Lower lobe of right lung (tissue), 2 donors: ENCODE measurements at places on chromosomes 7 and 10. TPM values are rescaled to one million over a fixed set of nuclear protein-coding genes. Genes with fewer than 3 reads are reported as not detected.

- no peak for DNase-seq
Observed at GRCh38 chr7:8514781-8515519, 81.5 kb downstream of the NXPH1 start.

DNA sequence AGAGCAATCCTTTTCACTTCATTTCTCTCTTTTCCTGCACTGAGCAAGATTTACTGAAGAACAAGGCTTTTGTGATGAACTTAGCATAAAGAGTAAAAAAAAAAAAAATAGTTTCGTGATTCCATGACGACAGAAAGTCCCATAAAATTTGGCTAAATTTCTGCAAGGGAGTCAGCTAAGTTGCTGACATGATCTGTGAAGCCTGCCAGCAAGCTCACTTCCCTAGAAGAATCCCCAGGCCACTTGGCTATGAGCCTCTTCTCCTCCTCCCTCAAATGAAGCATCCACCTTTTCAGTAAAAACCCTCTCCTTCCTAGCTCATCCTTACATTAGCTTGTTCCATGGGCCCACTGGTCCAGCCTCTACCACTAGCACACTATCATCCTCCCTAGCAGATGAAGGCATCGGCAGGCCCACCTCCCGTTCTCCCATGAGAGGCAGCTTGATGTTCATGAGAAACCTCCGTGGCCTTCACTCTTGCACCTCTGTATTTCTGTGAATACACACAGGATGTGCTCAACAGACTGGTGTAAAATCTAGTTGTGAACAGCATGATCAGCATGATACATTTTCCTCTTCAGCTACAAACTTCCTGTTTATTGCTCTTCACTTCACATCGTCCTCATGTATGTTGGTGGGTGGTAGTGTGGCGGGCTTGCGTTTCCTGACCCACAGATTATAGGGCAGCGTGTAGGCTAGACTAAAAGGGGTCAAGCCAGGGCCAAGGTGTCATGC is 30.9 kb downstream of the GIMAP8 start:
- DNase-seq: no peak

DNA sequence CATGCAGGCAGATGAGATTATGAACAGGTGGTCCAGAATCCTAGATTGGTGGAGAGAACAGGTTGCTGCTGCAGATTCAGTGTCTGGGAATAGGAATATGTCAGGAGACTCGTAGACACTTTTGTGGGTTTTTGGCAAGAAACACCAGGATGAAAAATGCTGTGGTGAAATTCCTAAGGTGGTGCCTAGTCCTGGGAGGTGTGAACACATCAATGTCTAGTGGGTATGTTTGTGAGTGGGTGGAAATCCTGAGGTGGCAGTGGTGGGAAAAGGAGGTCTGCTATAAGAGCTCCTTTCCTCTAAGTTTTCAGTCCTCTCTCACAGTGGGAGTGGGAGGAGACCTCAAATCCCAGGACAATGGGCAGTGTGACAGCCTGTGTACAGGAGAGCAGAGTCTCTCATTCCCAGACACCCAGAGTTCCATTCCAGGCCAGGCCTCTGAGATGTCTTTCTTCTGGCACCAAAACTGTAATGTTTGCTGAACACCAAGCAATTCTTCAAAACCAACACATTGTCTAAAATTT is 5.1 kb downstream of the ERV3-1 start:
- no peak for DNase-seq

- no peak for DNase-seq
Observed at GRCh38 chr7:121545418-121545817, 149.3 kb upstream of the FAM3C start.

DNA sequence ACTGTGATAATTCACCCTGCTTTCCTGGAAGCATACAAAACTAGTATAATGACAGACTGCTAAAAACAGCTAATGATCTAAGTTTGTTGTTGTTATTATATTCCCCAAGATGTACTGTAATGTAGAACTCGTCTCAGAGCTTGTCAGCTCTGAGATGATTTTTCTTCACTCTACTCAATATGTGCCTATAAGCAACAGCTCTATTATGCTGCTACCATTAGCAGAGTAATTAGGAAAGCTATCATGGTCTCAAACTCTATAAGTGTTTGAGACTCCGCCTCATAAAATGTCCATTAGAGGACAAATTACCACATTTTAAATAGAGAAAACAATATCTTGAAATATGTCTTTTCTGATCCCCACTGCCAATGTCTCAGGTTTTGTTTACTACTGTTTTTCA is 476.5 kb upstream of the PCDH15 start:
- no peak for DNase-seq

GRCh38 chr7:88226886-88227516 is 7.2 kb upstream of the SRI start:
- peak; percentile 78 for DNase-seq

Gene CREB5
- total RNA-seq: 10.3 TPM

DNA sequence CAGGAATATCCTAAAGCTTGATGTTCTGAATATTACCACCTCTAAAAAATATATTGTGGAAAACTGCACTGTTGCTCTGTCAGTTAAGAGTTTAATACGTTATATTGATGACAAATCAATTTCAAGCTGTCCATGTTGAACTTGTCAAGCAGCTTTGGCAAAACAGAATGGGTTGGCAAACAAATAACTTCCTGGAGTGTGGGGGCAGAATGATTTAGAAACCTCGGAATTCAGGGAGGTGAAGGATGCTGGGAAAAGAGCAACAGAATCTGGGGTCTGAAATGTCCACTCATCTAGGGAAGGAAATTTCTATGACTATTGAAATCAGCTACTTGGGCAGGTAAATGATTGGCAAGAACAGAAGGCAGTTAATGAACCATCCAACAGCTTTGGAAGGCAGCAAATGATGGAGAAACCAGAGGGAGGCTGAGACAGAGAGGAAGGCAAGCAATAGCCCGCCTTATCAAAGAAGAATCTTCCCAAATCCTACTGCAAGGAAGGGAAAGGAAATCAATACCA is 95.1 kb upstream of the PALS2 start:
- DNase-seq: no peak

- no peak for DNase-seq
Observed at GRCh38 chr7:134210976-134211663, 84.0 kb downstream of the LRGUK start.

Gene ABCC2
- total RNA-seq: 1.9 TPM

- DNase-seq: no peak
Observed at GRCh38 chr10:127536972-127537760, 11.9 kb upstream of the NPS start.

Gene PRF1
- 29.5 TPM for total RNA-seq

- no peak for DNase-seq
Observed at GRCh38 chr7:138838166-138838565, 40.2 kb upstream of the ATP6V0A4 start.

DNA sequence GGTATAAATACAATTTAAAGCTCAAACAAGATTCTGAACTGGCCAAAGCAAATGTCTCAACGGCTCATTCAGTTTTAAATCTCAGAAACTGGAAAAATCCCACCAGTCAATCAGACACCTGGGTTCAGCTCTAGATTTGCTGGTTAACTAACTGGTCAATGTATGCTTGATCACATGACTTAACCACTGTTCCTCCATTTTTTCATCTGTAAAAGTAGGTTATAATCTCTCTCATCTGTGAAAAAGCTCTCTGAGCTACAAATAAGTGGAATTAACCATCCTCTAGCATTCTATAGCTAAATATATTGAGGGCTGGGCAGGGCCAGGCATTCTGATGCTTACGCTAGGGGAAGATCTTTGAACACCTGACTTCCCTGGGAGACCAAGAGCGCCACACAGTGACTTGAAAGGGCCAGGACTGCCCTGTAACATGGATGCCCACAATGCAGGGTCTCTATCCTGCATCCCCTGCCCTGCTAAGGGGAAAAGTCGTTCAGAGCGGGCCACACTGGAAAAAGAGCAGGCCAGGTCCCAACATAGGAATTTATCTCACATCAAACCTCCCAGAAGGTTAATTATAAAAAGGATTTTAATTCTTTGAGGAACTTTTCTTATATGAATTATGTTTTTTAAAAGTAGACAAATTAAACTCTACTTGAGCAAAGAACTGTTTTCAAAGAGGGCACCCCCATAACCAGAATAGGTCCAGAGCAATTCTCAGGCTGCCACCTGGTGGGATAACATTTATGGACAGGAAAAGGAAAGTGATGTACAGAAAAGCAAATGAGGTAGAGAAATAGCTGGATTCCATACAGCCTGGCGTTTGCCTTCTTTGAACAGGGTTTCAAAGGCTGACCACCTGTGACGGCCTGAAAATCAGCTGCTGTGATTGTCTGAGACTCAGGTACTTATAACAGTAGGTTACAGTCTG is 1.8 kb downstream of the RP9 start:
- DNase-seq: no peak

- no peak for DNase-seq
Observed at GRCh38 chr10:48605786-48606529, 1.1 kb upstream of the ARHGAP22 start.

- no peak for DNase-seq
Observed at GRCh38 chr10:32950591-32951108, 7.4 kb downstream of the ITGB1 start.

- DNase-seq: no peak
Observed at GRCh38 chr7:88317422-88317821, 10.7 kb upstream of the STEAP4 start.

- DNase-seq: no peak
Observed at GRCh38 chr7:115962340-115962739, 68.2 kb downstream of the TFEC start.

DNA sequence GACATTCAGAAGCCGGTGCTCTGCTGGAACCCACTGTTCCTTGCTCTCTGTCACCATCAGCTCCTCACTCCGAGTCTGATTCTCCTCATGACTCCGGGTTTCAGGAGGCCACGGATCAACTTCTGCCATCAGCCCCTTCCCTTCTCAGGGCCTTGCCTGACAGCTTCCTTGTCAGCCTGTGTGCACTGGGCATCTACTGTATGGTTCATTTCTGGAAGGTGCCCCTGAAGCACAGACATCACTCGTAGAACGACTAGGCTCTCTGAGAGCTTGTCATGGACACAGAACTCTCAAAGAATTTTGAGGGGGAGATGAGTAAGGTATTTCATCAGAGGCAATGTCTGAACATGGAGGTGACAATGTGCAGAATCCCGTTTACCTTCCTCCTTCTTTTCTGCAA is 396.1 kb downstream of the TNS3 start:
- no peak for DNase-seq

Gene PWWP2B
- total RNA-seq: 25.2 TPM

GRCh38 chr7:130114374-130114773 is 44.0 kb downstream of the KLHDC10 start:
- no peak for DNase-seq

GRCh38 chr10:79127151-79127961 is 58.6 kb downstream of the ZMIZ1 start:
- peak; percentile 95 for DNase-seq

DNA sequence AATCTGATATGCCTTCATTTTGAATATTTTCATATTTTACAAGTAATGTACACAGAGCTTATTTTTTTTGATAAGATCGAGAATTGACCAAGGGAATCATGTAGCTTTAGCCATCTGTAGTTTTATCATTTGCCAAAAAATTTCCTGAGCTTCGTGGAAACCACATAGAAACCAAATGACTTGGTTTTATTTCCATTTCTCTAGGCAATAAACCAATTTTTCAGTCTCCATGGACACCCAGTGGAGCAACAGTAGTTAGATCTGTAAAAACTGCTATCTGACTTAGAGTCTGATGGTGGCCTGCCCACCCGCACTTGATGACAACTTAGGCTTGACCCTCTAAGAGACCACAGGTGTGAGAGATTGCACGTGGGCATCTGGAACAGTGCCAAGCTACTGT is 127.8 kb upstream of the CDK6 start:
- DNase-seq: no peak

GRCh38 chr7:51352174-51353100 is 35.8 kb upstream of the COBL start:
- no peak for DNase-seq

Gene ZNF862
- 20.7 TPM for total RNA-seq

Gene UTF1
- total RNA-seq: not detected

Gene EPHA1
- total RNA-seq: 9.0 TPM

Gene NRF1
- 16.7 TPM for total RNA-seq

Gene TSPAN12
- 43.6 TPM for total RNA-seq

Gene SUGCT
- 1.7 TPM for total RNA-seq

- no peak for DNase-seq
Observed at GRCh38 chr10:91617072-91617609, 15.7 kb downstream of the PPP1R3C start.

DNA sequence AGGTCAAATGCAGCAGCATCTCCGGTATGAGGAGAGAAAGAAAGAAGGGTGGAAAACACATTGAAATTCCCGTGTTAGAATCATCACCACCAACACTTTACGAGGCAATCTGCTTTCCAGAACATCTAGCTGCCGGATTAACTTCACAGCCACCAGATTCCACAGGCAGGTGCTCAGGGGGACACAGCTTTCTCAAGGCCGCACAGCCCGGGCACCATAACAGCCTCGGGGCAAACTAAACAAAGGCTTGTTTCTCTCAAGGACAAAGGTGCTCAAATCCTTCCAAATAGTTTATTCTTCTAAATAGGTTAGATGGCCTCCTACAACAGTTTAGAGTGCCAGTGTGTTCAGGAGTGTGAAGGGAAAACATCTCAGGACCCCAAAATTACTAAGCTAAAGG is 156.3 kb downstream of the DIP2C start:
- no peak for DNase-seq

Gene LRRD1
- not detected for total RNA-seq

DNA sequence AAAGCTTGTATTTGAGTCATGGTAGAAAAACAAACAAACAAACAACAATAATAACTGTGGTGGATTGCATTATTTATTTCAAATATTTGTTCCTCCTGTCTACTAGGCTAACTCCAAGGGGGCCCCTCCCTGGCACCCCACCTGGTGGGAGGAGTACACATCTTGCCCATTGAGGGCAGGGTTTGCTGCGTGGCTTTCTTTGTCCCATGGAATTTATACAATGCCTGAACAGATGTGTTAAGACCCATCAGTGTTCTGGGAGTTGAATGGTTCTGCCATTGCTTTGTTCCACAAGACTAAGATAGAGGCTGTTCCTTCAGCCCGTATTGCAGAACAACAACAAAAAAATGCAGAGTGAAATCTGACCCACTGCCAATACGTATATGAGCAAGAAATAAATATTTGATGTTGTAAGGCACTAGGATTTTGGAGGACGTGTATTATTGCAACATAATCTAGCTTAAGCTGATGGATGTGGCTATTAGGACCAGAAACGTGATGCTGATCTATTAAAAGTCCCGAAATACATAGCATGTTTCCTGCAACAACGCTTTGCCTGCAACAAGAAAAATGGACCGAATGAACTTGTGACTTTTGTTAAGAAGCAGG is 119.1 kb upstream of the JCAD start:
- no peak for DNase-seq
